ENCODE measurements at places on chromosomes 12 and 14.

DNA sequence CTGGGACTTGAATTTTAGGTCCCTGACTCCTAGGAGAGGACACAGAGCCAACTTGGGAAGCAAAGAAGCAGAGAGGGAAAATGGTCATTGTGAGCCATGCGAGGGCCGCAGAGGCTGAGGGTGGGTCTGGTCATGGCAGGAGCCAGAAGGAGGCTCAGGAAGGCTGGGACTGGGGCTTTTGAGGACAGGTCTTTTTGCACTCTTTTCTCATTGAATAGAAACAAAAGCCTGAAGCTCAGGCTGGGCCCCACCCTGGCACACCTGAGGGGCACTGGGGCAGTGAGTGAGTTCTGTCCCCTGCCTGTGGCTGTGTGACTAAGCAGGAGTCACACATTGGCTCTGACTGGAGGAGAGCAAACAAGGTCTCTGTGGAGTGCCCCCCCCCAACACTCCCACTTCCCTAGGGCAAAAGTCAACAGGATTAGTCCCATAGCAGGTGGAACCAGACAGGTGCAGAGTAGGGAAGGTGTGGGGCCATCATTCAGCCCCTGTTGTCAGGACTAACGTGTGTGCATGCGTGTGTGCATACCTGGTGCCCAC is 2.8 kb downstream of the KRT7 start:
- DNase-seq, result no peak

- DNase-seq, result no peak
These were observed 1044.8 kb downstream of the BCL11B start for GRCh38 chr14:98227000-98227726.

DNA sequence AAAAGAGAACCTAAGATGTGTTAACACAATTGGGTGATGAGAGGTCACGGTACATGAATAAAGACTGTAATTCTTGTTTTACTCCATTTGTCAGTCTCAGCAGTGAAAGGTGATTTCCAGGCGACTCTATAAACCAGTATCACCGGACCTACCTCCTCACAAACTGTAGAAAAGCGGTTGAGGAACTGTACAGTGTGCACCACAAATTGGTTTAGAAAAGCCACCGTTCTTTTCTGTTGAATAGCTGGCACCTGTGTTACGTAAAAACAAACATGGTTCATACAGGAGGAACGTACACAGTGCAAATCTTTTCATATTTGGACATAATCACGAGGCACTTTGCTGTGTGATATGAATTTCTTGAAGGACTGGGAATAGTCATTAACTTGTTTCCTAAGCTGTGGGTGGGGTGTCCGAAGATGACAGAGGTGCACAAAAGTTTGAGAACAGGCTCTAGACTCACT is 663 bp downstream of the WASHC3 start:
- DNase-seq, result no peak

GRCh38 chr12:109266106-109266879 is 42.8 kb downstream of the FOXN4 start:
- no peak for DNase-seq

DNA sequence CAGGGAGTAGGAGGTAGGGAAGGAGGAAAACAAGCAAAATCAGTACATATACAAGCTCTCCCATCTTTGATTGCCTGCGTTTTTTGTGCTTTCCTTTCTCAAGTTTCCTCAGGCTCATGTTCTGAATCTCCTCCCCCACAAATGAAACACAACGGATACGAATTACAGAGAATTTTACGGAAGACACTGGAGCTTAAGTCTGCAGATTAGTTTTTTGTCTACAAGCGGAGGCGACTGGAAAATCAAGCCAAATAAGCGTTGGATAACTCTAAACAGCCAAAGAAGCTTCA is 612 bp downstream of the WBP11 start:
- DNase-seq, result no peak

DNA sequence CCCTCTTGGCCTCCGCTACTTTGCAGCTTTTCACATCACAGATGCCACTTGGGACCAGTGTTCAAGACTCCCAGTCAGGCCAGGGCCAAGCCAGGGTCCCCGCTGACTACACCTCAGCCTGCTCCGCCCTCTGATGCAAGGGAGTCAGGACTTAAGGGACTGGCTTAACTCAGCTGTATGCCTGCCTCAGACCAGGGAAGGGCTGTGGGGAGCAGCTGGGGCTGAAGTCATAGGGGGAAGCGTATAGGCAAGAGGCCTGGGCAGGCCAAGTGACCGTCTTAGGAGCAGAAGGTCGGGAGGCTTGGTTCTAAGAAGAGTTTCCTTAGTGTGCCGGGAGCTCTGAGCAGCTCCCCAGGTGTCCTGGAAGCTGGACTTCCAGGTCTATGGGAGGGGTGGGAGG is 21.9 kb downstream of the KDM2B start:
- no peak for DNase-seq

- DNase-seq, result no peak
These were observed 270.6 kb downstream of the TTC8 start for GRCh38 chr14:89095036-89095435.

- no peak for DNase-seq
These were observed 24.0 kb downstream of the SYT1 start for GRCh38 chr12:78888568-78888967.

- DNase-seq, result no peak
These were observed 638 bp downstream of the PLEKHG3 start for GRCh38 chr14:64704743-64705380.

DNA sequence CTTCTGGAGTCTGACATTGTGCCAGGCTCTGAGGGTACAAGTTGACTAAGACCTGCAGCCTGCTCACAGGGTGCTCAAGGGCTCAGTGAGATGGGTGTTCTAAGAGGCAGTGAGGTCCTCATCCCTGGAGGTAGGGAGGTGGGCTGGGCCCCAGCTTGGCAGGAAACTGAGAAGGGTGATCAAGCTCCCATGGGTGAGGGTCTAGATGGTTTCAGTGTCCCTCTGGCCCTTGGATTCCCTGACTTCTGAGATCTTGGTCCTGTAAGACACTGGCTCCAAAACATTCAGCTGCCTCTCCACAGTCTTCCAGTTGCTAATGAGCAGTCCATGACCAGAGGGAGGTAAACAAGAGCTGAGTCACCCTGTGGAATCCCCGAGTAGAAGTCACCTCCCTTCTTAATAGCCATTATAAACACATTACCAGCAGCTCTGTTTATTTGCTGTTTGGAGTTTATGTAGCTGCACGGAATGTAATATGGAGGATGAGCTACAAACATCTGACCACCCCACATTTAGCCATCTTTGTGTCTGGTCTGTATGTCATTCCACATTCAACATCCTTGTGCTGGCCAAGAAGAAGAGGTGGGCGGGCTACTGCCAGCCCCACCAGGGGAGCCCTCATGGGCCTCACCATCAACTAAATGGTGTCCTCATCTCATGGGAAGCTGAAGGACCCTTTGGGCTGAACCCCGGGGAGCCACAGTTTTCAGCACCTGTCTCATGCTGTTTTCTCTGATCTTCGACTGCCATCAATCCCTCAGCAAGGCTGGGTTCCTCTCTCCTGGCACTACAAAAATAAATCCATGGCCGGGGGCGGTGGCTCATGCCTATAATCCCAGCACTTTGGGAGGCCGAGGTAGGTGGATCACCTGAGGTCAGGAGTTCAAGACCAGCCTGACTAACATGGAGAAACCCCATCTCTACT is 37.2 kb upstream of the BDKRB2 start:
- peak; percentile 49 for DNase-seq

DNA sequence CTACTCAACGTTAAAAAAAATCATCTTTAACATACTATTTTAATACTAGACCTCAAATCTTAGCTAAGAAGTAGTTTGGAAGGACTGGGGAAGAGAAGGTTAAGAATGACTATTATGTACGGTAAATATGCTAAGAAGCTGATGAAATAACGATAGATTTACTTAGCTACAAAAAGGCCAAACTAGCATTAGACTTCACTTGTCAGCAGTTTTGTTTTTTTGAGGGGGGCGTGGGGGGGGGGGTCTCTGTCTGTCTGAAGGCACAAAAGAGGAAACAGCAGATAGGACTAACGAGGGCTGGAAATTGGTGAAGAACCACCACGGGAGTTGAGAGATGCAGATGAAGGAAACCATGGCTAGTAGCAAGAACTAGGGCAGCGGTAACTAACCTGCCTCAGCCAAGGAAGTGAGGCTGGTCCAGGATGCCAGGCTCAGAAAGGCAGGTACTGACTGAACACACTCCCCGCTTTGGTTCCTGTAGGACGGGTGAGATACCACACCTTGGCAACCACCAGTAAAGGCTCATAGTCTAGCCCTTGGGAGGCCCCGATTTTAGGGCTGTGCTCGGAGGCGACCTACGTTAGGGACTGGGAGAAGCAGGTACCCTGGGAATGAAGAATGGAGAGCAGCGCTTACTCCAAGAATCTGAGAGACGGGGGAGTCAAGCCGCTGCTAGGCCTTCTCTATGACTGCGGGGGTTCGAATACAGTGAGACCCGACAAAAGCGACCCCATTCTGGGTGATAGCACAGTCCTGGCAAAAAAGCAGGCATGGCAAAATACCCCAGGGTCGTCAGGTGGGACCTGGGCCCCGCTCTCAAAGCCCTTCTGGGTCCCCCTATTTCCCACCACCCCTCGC is 675 bp downstream of the NEDD8 start:
- DNase-seq, result no peak

GRCh38 chr14:77055981-77056380 is 27.5 kb upstream of the IRF2BPL start:
- DNase-seq, result no peak

- DNase-seq, result no peak
These were observed 46.6 kb upstream of the TMEM233 start for GRCh38 chr12:119547001-119547400.

GRCh38 chr12:42862055-42862454 is 272.5 kb upstream of the PRICKLE1 start:
- no peak for DNase-seq

DNA sequence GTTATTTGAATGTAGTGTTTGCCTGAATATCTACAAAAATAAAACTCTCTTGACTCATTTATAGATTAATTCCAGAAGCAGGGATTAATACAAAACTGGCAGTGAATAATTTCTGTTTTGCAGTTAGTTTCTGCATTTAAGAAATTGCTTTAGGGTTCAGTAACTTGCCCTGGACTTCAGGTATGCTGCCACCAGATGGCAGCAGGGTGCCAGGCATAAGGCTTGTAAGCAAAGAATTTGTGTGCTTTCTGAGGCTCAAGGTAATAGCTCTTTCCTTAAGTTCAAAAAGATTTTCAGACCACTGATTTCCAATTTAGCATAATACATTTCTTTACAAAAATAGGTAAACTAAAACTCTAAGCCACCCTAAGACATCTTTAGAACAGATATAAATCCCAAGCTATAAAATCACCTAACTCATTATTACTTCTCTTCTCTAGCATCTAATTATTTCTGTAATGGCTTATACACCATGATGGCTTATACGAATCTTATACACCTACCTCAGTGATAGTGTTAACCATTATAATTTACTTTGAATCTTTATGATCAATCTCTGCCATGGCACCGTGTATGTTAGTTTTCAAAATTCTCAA is 398.3 kb downstream of the APAF1 start:
- peak; percentile 71 for DNase-seq

DNA sequence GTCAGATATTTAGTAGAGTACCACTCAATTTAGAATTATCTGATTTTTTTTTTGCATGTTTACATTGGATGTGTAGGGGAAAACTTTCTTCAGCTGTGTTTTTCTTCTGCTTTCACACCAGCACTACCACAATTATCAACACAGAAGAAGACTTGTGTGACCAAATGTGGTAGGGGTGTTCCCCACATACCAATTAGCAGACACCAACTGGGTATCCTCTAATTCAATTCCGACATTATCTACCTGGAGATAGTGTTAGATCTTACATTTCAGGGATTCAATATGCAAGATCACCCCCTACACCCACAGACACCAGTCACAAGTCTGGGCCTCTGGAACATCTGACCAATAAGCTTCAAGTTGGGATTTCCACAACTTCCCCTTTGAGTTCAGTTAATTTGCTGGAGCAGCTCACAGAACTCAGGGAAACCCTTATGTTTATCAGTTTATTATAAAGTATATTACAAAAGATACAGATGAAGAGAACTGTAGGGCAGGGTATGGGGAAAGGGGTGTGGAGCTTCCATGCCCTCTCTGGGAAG is 4.1 kb upstream of the KLRG1 start:
- DNase-seq, result no peak

DNA sequence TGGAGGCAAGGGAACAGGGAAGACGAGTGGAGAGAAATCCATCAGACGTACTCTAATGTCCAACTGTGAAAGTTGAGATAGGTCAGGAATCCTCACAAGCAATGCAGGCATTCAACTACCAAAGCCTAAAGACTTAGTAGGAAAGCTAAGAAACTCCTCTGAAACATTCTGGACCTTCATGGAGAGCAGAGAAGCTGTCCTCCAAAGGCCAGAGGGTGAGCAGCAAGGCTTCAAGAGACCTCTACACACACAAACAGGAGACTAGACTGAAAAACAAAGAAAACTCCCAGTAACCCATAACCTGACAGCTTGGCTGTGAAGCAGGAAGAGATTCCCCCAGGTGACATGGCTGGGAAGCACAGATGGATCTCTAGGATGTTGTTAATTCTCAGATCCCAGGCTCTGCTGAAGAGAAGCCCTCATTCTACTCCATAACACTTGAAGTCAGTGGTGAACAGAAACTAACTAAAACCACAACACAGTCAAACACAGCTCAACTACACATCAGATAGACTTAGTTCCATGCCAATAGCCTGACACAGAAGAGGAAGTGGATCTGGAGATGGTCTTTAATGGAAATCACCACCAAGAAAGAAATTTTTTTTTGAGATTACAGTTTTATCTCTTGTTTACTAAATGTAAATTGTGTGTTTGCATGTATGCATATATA is 23.2 kb upstream of the LYZ start:
- DNase-seq, result no peak

GRCh38 chr14:79570648-79571047 is 640.7 kb downstream of the DIO2 start:
- DNase-seq, result no peak

DNA sequence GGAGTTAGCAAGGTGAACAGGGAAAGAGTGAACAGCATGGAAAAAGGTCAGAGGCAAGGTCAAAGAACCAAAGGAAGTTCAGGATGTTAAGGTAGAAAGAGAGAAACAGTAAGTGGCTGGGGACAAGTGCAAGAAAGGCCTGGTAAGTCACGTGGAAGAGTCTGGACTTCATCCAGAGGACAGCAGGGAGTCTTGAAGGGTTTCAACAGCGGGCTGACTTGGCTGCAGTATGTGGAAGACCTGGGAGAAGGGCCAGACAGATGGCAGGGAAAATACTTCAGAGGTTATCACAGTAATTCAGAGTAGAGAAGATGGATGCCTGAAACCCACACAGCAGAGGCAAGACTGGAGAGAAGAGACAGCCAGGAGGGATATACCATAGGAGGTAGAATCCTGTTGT is 34.0 kb downstream of the CIT start:
- no peak for DNase-seq

DNA sequence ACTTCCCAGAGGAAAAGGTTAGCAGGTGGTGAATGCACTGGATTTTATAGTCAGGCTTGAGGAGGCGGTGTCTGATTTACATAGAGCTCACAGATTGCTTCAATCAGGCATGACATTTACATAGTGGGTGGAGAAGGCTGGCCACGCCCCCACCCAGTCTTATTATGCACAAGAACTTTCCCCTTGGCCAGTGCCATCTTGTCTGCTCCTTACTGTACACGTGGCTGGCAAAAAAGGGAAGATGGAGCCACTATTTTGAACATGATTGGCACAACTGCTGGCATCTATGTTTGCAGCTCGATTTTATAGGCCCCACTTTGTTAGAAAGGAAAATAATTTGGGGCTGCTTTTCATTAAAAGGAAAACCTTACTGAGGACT is 10.9 kb upstream of the LGMN start:
- DNase-seq, result peak; percentile 26

GRCh38 chr12:120640861-120641833 is 721 bp downstream of the CABP1 start:
- peak; percentile 84 for DNase-seq

GRCh38 chr14:74501135-74501614 is 7.6 kb downstream of the ISCA2 start:
- peak; percentile 93 for DNase-seq

Data from ELF-1 (cell line).